A673 (cell line): ENCODE measurements at places on chromosomes 2 and 18.

DNA sequence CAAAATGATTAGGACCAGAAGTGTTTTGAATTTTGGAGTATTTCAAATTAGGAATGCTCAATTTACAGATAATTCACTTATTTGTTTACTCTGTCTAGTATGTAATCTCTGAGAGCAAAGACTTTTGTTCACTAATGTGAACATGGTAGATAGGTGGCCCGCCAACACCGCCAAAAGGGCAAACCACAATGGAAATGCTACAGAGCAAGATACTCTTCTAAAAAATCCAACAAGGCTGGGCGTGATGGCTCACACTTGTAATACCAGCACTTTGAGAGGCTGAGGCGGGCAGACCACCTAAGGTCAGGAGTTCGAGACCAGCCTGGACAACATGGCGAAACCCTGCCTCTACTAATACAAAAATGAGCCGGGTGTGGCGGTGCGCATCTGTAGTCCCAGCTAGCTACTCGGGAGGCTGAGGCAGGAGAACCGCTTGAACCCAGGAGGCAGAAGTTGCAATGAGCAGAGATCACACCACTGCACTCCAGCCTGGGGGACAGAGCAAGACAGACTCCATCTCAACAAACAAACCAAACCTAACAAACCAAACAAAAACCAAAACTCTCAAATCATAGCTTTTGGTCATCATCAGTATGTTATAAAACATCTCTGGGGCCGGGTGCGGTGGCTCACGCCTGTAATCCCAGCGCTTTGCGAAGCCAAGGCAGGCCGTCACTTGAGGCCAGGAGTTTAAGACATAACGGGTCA, 2.4 kb downstream of the CCT4 start:
- DNase-seq = no peak

DNA sequence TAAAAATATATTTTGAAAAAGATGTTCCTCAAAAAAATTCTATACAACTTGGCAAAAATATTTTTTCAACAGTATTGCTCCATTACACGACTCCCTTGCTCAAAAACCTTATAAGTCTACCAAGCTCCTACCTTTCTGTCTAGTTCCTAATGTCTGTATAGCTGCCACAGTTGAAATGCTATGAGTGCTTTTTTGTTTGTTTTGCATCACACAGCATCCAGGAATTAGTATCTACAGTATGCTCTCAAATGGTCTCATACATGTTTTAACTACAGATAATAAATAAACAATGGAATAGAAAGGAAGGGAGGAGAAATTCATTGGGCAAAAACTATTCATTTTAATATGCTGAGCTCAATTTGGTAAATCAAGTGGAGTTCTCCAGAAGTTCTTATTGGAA, 17.3 kb downstream of the ACADL start:
- no peak for DNase-seq

- no peak for DNase-seq
Measured at GRCh38 chr2:205462681-205463345, 219.5 kb upstream of the NRP2 start.

DNA sequence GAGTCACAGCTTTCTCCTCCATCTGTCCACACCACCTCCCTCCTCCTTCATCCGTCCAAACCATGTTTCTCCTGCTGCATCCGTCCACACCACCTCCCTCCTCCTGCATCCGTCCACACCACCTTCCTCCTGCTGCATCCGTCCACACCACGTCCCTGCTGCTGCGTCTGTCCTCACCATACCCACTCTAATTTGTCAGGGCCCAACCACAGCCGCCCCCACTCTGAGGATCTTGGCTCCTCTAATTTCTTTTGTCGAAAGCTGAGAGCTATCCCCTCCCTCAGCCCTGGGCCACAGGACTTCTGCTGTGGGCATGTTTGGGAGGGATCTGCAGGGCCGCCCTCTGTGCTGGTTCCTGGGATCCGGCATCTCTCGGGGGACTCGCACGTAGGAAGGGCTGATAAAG, 67.4 kb downstream of the TPO start:
- DNase-seq = no peak

DNA sequence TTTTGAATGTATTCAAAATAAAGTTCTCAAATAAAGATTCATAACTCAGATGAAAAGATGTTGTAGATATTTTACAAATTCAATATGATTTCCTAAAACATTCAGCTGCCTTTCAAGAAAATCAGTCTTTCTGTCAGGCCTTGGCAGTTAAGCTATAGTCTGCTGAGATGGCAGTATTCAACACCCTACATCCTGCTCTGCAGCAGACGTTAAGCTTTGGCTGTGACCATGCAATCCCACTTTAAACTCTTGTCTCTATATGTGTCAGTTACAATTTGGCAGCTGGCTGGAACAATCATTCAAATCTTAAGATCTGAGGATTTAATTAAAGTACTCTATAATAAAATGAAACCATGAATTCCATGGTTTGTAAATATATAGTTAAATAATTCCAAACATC, 567.3 kb upstream of the ZNF804A start:
- DNase-seq = no peak

DNA sequence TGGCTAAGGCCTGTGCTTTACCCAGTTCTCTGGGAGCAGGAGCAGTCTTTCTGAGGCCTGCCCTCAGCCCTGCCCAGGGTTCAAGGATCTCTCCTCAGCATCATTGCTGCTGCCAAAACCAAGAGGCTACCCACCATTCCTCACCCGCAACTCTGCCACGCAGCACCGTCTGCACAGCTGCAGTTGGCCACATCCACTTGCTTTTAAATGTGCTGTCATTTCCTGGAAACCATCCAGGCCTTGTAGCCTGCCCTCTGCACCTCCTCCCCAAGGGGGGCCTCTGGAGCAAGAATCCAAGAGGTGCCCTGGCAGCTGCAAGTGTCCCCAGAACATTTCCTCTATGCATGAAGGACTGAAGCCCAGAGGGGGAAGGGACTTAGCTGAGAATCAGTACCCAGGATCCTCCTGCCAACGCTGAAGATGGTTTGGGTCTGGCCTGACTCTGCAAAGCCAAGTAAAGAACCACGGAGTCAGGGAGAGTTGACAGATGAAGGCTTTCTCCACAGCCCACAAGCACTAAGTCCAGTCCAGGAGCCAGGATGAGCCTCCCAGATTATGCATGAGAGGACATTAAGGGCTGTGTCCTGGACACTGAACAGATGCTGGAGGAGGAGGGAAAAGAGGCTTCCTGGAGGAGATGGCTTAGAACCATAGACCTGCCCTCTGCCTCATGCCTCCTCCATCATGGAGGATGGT, 14.9 kb downstream of the EMX1 start:
- DNase-seq = no peak

DNA sequence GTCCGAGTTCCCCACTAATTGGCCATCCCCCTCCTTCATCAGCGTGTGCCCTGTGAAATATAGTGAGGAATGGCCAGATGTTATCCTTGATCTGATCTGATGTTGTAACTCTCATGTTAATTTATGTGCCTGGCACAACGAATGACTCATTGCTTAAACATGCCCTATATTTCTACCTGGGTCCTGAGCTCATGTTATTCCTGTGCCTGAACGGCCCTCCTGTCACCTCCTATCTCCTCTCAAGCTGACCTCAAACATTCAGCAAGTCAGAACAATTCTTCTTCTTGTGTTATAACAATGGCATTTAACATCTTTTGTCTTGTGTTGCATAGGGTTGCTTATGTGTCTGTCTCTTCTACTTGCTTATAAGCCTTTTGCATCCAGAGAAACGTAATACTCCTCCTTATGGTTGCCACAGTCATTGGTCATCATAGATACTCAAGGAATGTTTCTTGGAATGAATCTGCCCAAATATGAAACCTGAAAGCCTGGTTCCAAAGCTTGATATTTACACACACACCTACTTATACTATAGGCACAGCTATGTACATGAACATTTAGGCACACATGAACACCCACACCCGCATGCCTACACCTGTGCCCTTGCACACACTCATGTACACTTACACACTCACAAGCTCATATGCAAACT, 80.2 kb upstream of the PHLPP1 start:
- DNase-seq = no peak

GRCh38 chr18:51614967-51615571, 417.6 kb upstream of the MEX3C start:
- no peak for DNase-seq

DNA sequence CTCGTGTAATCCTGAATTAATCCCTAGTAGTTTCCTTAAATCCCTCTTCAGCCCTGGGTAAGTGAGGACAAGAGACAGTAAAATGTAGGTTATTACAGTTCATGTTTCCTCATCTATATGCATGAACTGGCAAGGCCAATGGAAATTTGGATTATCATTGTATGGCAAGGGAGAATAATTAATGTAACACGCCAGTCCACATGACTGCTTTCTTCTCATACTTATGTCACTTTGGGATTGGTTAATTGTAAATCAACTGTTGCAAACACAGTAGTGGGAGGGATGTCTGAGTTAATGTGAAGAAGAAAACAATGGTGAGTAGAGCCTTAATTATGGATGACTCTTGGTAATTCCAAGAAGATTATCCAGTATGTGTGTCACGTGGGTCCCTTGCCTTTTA, 1.7 kb upstream of the SERPINB7 start:
- DNase-seq = peak; percentile 67

DNA sequence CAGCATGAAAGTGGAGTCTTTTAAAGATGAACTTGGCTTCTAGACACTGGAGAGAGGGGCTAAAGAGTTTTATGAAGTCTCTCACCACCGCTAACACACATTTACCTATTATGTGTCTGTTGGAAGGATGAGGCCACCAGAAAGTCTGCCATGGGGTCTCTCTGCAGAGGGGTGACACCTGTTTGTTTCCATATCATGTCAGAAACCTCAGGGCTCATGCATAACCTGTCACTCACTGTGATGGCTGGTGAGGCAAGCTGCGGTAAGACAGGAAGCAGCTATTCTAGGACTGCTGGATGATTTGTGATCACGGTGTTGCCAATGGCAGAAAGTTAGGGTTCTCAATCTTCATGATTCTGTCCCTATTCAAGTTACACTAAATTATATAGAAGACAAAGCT, 60.8 kb upstream of the DNMT3A start:
- DNase-seq = no peak

DNA sequence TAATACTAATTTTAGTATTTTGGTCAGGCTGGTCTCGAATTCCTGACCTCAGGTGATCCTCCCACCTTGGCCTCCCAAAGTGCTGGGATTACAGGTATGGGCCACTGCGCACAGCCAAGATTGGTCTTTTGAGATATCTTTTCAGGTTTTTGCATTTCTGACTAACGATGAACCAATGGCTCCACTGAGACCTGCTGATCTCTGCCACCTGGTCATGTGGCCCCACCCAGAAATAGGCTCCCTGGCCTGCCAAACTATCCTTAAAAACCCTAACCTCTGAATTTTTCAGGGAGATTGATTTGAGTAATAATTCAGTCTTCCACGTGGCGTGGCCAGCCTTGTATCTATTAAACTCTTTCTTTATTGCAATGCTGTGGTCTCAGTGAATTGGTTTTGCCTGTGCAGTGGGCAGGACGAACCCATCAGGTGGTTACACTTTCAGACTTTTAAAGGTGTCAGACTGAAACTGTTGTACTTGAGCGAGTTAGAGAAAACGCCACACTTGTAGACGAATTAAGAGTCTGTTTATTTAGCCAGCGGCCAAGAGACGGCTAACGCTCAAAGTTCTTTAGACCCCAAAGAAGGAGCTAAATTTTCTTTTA, 85.8 kb upstream of the MSH6 start:
- DNase-seq = no peak

DNA sequence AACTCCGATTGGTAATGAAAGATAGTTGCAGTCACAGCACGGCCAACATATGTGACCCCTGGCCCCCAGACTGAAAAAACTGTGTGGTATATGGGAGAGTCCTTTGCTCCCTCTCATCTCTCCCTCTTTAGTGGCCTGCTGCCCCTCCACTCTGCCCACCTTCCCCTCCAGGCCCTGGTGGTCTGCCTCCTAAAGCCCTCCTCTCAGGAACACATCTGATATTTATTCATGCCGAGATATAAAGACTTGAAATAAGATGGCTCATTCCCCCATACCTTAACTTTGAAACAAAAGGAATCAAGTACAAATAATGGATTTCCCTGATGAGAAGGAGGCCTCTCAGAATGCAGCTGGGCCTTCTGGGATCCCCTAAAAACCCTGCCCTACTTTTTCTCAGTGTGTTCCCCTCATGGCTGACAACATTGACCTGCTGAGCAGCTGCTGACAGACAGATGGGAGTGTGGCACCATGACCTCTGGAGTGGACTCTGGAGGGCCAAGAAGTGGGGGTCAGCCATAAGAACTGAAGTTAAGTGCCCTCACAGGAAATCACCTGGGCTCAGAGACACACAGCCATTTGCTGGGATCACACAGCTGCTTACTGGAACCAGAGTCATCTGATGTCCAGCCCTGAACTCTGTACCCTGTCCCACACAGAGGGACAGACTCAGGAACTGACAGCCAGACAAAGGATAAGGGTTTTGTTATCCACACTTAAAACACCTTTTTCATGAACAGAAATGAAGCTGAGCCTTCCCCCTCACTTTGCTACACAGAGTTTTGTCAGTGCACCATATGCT, 39.8 kb upstream of the ST8SIA3 start:
- no peak for DNase-seq
